ENCODE measurements at places on chromosomes 6 and 20.

GRCh38 chr6:129628101-129628815, 81.7 kb downstream of the ARHGAP18 start:
- DNase-seq, result no peak

DNA sequence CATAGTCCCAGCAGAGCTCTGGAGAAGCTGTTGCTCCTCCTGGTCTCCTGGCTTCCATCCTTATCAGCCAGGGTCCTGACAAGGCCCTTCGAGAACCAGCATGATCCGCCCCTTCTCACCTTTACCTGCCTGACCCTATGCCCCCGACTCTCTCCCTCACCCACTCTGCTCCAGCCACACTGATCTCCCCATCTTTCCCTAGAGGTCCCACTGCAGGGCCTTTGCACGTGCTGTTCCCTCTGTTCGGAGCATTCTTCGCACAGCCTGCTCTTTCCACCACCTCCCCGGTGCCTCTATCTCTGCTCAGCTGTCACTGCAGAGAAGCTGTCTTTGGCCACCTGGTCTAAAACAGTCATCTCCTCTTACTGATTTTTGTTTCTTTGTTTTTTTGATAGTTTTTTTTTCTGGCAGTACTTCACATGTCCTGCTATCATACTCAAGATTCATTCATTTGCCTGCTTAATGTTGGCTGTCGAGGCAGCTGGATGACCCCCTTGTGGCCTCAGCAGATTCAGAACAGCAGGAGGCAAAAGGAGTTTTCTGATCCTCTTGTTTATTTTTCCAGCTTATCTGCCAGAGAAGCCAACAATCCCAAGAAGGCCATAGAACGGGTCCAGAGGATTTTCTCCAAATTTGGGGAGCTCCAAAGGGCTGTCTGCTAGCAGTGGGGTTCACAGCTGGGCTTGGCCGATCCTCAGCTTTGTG, 1.6 kb upstream of the PTGIS start:
- DNase-seq, result no peak

- DNase-seq, result no peak
These were observed 569 bp downstream of the TCEA2 start for GRCh38 chr20:64063389-64064144.

GRCh38 chr6:41729624-41730023, 5.8 kb downstream of the TFEB start:
- no peak for DNase-seq

- no peak for DNase-seq
These were observed 328.1 kb downstream of the HACE1 start for GRCh38 chr6:104531646-104532045.

DNA sequence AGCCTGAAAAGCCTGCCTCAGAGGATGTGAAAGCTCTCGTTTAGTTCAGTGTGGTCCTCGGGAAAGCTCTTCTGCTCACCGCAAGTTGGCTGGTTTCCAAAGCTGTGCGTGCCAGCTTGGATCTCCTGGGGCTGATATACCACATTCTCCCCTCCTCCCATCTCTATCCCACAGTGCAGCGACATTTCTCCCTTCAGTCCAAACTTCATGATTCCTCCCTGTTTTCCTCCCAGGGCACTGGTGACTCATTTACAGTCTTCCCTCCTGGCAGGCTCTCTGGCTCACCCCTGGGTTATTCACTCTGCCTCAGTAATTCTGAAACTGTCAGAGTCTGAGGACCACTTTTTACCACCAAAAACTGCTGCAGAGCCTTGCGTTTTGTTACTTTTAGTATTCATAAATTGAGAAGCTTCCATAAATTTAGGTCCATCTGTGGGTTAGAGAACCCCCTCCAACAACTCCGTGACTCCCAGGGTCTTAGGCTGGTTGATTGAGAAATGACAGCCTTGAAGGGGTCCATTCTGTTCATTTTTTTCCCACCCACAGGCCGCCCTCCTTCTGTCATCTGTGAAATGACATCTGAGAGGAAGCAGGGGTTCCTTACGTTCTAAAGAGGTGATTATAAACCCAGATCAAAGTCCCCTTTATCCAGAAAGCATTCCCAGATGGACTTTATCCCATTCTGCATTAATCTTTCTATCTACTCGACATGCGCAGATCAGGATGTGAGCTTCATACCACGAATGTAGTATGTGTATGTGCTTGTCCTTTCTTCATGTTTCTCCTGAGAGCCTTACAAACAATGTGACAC, 6.1 kb downstream of the TRIM10 start:
- no peak for DNase-seq

GRCh38 chr6:110296241-110297025, 61.7 kb downstream of the METTL24 start:
- DNase-seq, result no peak

- DNase-seq, result no peak
These were observed 2.7 kb downstream of the FOXC1 start for GRCh38 chr6:1612299-1612973.

GRCh38 chr6:81768150-81768942, 15.9 kb upstream of the TENT5A start:
- DNase-seq, result no peak

- no peak for DNase-seq
These were observed 6.6 kb downstream of the HTR1E start for GRCh38 chr6:86943819-86944407.

GRCh38 chr6:16279243-16279642, 40.9 kb downstream of the GMPR start:
- no peak for DNase-seq

- DNase-seq, result no peak
These were observed 51.2 kb downstream of the CDS2 start for GRCh38 chr20:5178046-5178445.

- no peak for DNase-seq
These were observed 10.6 kb downstream of the TOX2 start for GRCh38 chr20:43925215-43925614.

DNA sequence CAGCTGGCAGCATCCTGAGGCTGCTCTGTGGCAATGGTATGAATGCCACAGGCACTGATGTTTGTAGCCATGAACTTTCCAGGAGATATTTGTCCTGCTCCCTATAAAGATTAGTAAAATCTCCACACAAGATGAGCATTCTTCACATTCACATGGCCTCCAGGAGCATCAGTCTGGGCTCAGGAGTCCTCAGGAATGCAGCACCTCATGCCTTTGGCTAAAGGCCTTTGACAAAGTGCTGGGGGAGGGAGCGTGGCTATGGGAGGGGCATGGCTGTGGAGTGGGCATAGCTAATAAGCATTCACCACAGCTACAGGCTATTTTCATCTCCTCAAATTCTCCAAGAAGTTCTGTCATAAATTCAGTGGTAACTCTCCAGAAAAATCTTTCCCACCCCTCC, 90.5 kb upstream of the LY86 start:
- DNase-seq, result no peak

GRCh38 chr20:45964006-45964400, 8.0 kb downstream of the ZNF335 start:
- DNase-seq, result no peak

DNA sequence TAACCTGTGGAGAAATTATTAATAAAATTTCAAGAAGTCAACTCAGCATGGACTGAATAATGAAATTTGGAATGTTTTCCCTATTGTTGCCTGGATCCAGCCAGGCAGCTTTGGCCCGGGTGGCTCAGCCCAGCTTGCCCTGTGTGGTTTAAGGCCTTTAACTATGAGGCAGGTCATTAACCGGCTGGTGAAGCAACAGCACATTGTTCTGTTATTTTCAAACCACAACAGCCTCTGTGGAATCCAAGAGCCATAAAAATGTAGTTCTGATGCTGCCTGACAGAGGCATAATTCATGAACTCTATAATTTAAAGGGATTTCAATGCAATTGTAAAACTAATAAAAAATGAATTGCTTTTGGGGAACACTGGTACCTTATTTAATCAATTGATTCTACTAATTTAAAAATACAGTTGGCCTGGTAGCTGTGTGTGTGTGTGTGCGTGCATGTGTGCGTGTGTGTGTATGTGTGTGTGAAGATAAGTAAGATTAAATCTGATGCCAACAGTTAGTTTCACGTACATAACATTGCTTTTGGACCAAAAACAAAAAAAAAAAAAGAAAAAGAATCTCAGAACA, 117.7 kb downstream of the RPS12 start:
- no peak for DNase-seq

DNA sequence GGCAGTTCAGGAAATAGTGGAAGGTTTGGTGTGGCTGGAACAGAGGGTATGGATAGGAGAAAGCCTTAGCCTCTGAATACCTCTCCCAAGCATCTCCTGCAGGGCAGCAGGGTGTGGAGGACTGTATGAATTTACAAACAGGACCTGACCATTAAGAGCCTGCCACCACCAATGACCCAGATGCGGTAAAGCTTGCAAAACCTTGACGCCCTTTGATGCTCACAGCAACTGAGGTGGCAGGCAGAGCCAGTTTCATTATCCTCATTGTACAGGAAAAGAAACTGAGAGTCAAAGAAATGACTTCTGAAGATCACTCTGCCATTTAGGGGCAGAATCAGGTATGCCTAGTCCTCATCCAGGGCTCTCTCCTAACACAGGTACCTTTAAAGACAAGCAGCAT, 2.4 kb downstream of the HM13 start:
- no peak for DNase-seq

DNA sequence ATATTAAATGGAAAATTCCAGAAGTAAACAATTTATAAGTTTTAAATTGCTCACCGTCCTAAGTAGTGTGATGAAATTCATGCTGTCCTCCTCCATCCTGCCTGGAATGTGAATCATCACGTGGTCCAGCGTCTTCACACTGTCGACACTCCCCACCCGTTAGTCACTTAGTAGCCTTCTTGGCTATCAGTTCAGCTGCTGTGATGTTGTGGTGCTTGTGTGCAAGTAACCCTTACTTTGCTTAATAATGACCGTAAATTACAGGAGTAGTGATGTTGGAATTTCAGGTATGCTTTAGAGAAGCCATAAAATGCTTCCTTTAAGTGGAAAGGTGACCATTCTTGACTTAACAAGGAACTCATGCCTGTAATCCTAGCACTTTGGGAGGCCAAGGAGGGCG, 25.2 kb downstream of the RIOK1 start:
- peak; percentile 81 for DNase-seq

DNA sequence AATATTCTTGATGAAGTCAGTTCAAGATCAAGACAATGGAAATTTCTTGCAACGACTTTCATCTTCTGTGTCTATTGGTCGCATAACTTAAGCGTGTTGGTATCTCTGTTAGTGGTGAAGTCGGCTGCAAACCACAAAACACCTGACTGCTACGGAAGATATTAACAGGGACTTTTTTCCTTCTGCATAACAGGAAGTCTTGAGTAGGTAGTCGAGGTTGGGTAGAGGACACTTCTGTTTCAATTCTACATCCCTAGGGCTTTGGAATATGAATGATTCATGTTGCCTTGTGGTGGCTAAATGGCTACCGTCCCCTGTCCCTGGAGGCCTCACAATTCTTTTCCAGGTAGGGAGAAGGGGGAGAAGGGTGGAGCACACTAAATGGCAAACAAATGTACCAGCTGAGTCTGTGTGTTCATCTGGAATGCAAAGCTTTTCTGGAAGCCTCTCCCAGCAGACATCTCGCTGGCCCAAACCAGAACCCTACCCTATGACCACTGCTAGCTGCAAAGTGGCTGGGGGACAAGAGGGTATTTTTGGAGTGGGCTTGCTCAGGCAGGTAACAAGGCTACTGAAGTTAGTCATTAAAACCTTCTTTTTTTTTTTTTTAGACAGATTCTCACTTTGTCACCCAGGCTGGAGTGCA, 34.6 kb upstream of the NKX2-2 start:
- DNase-seq, result no peak

- no peak for DNase-seq
These were observed 9.2 kb upstream of the TBX18 start for GRCh38 chr6:84773431-84774156.

DNA sequence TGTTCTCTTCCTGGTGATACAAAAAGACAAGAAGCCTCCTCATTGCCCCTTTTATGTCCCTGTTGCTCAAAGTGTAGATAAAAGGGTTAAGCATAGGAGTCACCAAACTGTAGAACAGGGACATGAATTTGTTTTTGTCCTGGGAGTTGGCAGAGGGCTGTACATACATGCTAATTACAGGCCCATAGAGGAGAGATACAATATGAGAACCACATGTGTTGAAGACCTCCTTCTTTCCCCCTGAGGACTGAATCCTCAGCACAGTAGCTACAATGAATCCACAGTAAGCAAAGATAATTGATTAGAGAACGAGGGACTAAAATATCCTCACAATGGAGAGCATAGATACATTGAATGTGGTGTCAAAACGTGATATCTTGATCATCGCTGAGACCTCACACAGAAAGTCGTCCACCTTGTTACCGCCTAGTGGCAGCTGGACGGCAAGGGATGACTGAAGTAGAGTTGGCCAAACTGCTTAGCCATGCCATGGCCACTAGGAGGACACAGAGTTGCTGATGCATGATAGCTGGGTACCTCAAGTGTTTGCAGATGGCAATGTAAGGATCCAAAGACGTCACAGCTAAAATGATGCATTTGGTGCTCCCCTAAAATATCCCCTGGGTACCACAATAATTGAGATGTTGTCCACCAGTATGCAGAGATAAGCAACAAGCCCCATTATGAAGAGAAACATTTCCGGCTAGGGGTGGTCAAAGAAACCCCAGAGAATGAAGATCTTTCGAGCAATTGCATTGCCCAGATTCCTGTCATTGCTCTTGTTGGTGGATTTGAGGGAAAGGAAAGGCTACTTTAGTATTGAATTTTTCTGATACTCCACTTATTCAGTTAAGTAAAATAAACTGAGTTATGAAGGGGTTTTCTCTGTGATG, 15.0 kb downstream of the OR2B3 start:
- peak; percentile 45 for DNase-seq

- peak; percentile 15 for DNase-seq
These were observed 197.6 kb downstream of the PRL start for GRCh38 chr6:22099231-22099630.

GRCh38 chr6:24775520-24776058, 852 bp downstream of the GMNN start:
- DNase-seq, result no peak

GRCh38 chr6:89475634-89476033, 42.7 kb downstream of the ANKRD6 start:
- DNase-seq, result no peak

- no peak for DNase-seq
These were observed 127.8 kb downstream of the CD109 start for GRCh38 chr6:73823832-73824231.

DNA sequence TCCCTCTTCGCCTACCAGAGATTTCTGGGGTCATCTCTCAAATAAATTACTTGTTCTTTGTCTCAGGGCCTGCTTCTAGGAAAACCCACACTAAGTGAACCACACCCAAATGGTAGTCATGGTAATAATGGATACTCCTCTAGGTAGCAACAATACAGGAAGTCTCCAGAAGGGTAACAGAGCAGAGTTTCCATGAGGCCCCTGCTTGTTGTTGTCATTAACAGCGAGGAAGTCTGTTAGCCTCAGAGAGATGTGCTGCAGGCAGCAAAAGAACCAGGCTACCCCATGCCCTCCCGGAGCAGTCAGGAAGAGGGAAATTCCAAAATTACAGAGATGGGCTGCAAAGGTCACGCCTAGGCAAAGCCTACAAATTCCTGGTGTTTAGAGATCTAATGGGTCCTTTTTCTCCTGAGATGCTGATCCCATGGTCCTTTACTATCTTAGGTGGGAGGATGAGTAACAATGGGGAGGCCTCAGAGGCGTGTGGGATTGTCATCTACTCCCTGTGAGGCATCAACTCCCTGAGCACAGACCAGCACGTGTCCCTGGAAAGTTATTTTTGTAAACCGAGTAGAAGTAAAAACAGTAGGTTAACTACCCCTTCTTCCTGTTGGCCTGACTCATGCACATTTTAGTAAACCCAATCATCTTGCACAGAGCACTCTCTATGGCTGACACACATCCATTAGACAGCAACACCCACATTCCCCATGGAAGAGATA, 10.1 kb downstream of the ISM1 start:
- no peak for DNase-seq

All from cerebellar cortex (tissue), 1 donor.